Hypothalamus (tissue), 51 donors: ENCODE measurements at places on chromosomes 1 and 21.
A peak's percentile ranks its signal among the peaks of the same experiment; 100 is the strongest.

GRCh38 chr1:59673573-59674450 lies 140.9 kb upstream of the HOOK1 start:
- DNase-seq: no peak

- DNase-seq: no peak
Observed at GRCh38 chr1:147171399-147172167, 687 bp downstream of the PRKAB2 start.

DNA sequence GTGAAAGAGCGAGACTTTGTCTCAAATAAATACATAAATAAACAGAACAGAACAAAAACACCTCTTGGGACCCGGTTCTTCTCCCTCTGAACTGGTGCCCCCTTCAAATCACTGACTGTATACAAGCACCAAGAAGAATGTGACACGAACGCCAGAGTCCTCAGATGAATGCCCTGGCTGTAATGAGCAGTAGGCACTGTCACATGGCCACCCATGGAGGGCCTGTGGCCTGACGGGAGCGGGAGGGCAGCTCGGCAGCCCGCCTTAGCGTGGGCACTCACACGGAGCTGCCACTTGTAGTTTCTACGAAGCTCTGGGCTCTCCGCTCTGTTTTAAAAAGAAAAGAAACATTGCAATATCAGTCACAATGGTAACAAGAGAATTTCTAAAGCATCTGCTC lies 146.0 kb downstream of the PEX14 start:
- DNase-seq: peak; percentile 11

DNA sequence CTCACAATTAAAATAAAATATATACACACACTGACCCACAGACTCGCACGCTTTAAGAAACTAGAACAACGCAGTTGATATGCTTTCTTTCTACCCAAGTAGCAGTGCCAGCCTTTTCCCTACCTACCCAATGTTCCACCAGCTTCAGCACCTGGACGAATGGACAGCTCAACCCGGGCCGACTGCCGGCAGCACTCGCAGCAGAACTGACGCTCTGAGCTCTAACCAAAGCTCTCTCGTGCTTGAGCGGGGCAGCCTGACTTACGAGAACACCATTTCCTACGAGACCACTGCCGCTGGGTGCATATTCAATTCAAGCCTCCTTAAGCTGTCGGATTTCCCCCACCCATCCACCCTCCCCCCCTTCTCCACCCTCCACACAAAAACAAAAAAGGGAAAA lies 127.4 kb upstream of the DPYD start:
- DNase-seq: no peak

DNA sequence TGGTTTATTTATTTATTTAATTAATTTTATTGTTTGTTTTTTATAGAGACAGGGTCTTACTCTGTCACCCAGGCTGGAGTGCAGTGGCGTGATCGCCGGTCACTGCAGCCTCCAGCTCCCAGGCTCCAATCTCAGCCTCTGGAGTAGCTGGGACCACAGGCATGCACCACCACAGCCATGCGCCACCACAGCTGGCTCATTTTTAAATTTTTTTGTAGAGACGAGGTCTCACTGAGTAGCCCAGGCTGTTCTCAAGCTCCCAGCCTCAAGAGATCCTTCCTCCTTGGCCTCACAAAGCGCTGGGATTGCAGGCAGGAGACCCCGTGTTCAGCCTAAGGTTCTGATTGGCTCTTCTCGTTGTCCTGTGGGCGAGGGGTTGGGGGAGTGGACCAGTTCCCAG lies 22.1 kb downstream of the UMODL1 start:
- DNase-seq: no peak

DNA sequence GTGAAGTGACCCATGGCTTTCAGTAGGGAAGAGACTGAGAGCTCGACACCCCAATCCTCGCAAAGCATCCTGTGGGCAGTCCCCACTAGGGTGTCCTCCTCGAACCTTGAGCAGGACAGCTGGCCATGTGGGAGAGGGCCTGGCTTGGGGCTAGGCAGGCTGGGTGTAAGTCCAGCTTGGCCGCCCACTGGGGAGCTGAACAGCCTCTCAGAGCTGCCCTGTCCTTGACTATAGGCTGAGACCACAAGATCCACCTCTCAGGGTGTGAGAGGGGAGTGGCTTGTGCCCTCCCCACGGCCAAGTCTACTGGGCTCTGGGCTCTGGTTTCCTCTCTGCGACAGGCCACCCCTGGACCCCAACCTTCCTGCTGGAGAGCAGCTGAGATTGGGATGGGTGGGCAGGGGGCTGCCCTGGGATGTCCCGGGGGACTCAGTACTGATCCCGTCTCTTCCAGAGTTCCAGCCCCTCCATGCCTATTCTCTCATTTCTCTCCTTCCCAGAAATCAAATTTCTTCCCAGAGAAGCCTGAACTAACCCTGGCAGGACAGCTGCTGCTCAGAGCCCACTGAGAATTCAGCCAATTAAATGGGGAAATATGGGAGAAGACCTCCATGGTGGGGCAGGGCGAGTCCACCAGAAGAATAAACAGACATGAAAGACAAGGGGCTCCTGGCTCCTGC lies 282.9 kb downstream of the PTPRU start:
- DNase-seq: no peak

- DNase-seq: no peak
Observed at GRCh38 chr1:22681556-22682276, 28.7 kb downstream of the C1QB start.

- DNase-seq: no peak
Observed at GRCh38 chr1:28913786-28914227, 562 bp upstream of the EPB41 start.

GRCh38 chr1:47175227-47175934 lies 14.5 kb downstream of the PDZK1IP1 start:
- DNase-seq: no peak

- DNase-seq: no peak
Observed at GRCh38 chr1:180267211-180267561, 37.1 kb downstream of the LHX4 start.

DNA sequence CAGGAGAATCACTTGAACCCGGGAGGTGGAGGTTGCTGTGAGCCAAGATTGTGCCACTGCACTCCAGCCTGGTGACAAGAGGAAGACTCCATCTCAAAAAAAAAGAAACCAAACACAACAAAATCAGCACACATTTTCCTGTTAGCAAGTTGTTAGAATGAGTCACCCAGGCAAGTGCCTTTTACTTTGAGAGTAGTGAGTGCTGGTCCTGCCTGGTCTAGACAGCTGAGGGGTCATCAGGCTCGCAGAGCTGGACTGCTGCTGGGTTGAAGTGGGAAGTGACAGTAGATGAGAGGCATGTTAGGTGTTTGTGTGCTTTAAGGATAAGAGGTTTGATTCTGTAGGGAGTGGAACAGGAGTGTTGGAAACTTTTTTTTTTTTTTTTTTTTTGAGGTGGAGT lies 31.9 kb downstream of the GNPAT start:
- DNase-seq: no peak

- peak; percentile 79 for DNase-seq
Observed at GRCh38 chr1:91165033-91165654, 143.3 kb upstream of the ZNF644 start.

- no peak for DNase-seq
Observed at GRCh38 chr1:204520834-204521709, 4.9 kb downstream of the MDM4 start.

GRCh38 chr1:54314696-54315095 lies 91.5 kb downstream of the SSBP3 start:
- DNase-seq: no peak

- no peak for DNase-seq
Observed at GRCh38 chr21:28345934-28346333, 646.7 kb downstream of the LTN1 start.

DNA sequence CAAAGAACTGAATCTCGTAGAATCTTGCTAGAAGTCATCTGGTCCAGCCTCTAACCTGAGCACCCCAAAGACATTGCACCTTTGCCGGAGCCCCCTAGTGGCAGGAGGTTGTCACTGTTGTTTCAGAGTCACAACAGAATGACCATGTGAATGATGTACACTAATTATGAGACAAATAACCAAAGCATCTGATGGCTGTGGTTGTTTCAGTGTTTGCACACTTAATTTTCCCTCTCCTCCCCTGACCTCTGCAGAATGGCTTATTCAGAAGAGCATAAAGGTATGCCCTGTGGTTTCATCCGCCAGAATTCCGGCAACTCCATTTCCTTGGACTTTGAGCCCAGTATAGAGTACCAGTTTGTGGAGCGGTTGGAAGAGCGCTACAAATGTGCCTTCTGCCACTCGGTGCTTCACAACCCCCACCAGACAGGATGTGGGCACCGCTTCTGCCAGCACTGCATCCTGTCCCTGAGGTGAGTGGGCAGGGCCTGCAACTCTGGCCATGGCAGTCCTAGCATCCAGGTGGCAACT lies 26.4 kb downstream of the TRAF5 start:
- DNase-seq: no peak

DNA sequence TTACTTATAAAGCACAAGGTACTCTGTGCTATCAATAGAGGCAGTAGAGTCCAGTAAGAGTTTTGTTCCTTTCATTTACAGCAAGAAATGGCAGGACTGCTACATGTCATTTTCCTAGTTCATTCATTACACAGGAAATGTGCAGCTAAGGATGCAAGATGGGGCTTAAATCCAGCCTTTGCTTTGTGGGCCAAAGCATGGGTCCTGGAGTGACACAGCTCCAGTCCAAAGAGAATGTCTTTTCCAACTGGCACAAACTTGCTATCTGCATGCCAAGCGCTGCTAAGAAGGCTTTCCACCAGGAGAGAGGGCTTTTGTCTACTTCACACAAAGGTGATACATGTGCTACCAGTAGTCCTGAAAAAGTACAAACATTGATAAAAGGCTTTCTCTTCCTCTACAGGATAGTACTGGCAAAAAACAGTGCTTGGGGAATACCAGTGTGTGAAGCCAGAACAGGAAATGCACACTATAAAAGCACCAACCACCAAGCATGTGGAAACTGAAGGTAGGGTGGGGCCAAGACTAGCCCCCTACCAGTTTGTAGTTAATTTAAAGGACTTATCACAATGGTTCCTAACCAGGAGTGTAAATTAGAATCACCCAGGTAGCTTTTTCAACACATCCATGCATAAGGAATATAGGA lies 68.7 kb downstream of the ARID4B start:
- DNase-seq: no peak

DNA sequence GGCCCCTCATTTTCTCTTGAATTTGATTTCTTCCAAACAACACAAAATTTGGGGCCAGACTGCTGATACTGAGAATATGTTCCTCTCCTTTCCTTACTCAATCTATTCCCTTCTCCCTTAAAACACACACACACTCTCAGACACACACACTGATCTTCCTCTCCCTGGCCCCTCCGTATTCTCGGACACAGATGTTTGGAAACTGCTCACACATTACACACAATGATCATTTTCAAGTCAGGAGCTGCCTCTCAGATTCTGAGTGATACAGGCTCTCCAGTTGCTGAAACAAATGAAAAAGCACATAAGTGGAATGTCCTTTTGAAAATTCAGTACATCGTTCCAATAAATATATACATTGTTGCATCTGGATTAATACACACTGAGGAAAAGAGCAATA lies 161.3 kb downstream of the CLEC20A start:
- DNase-seq: no peak

DNA sequence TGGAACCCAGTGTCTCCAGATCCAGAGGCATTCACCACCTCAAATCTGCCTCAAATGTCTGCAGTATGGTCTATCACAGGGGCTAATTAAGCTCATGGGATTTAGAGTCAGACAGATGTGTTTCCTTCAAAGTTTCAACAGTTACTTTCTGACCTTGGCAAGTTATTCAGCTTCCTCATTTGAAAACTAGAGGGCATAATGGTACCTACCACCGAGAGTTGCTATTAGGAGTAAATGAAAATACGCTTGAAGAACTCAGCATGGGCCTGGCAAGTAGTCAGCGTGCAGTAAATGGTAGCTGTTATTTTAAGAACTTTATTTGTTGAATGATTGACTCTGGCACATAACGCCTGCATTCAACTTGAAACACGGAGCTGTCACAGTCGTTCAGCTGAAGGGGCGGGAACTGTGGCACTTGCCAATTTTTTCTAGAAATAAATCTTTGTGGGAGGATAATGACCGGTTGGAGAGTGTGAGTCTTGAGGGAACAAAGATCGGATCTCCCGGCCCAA lies 1.2 kb upstream of the CAP1 start:
- no peak for DNase-seq

DNA sequence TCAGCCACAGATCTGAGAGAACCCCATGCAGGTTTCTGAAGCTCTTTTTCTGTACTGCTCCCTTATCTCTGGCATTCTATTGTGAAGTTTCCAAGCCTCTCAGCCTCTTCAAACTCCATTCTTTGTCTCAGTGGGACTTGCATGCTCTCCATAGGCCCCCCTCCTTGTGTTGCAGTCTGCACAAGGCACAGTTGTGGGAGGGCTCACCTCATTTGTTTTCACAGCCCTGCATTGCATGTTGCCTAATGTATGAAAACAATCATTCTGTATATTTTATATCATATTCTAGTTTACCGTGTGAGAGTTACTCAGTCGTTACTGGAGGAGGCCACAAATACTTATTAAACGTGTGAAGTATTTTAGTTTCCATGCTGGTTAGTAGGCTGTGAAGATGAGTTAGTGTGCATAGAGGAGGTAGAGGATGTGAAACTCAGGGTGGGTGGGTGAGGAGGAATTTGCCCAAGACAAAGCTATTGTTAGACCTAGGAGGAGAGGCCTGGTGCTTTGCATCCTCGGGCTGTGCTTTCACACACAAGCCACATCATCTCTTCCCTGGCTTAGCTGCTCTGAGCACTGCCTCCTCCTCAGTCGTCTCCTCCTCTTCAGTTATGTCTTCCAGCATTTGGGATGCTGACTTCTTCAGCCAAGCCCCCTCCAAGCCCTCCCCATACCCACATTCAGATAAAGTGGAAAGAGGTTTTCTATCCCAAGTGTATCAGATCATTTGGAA lies 7.8 kb upstream of the CHI3L2 start:
- no peak for DNase-seq

- peak; percentile 48 for DNase-seq
Observed at GRCh38 chr1:167057241-167057688, 32.9 kb downstream of the GPA33 start.

DNA sequence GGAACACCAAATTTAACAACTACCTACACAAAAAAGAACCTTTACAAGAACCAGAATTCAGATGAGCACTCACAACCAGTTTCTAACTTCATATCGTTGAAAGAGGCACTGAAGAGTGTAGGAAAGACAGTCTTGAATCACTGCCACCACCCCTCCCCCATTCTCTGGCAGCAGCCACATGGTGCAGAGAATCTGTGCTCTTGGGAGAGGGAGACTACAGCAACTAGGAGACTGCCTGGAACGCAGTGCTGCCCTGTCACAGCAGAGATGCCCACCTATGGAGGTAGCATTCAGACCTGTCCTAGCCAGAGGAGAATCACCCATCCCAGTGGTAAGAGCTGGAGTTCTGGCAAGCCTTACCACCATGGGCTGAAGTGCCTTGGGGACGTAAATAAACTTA lies 7.3 kb downstream of the CCN1 start:
- DNase-seq: no peak

GRCh38 chr1:191609305-191609704 lies 549.0 kb upstream of the RGS18 start:
- no peak for DNase-seq

- no peak for DNase-seq
Observed at GRCh38 chr21:34630536-34631143, 15.7 kb upstream of the RCAN1 start.
